NCI-H1092 treated with DMSO at 0.1 percent for 48 hours (cell line): ENCODE measurements at places on chromosomes 12 and 14.
A peak's percentile ranks its signal among the peaks of the same experiment; 100 is the strongest.

DNA sequence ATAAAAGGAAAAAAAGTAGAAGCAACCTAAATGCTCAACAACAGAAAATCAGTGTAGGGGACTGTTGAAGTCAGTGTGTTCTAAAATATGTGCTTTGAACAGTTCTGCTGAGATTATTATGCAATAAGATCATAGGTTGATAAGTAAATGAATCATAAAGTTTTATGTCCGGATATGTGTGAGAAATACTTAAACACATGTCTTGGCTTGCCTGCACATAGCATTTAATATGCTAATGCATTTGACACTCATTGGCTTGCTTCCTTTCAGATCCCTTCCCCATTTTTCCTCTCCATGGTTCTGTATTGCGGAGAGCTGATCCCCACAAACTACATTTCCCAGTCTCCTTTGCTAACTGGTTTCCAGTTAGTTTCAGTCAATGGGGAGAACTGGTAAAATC lies 573.8 kb upstream of the TBX3 start:
- no peak for DNase-seq

DNA sequence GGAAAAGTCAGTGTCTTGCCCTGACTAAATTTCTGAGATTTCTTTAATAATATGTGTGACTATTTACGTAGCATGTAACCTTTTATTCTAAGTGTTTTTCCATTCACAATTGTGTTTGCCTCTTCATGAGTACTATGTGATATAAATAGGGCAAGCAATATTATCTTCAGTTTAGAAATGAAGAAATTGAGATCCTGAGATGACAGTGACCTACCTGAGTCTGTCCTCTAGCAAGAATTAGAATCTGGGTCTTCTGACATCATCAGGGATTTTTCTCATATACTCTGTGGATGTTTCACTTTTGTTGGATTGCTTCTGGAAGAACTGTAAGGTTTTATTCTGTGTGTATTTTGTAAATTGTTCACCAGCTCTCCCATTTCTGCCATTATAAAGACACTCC lies 35.0 kb downstream of the TMTC2 start:
- no peak for DNase-seq

DNA sequence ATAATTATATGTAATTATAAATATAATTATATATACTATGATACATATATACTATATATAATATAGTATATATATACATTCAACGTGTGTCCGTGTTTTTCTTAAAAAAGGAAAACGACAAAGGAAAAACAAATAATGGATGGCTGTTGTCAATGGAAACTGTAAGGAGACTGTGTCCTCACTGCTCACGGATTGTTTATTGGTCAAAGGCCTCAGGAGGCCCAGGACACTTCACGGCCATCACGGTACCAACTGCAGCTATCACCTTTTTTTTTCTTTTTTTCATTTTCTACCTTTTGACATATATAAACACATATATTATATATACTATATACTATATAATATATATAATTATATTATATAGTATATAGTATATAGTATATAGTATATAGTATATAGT lies 113.4 kb downstream of the SPTSSA start:
- DNase-seq: no peak

DNA sequence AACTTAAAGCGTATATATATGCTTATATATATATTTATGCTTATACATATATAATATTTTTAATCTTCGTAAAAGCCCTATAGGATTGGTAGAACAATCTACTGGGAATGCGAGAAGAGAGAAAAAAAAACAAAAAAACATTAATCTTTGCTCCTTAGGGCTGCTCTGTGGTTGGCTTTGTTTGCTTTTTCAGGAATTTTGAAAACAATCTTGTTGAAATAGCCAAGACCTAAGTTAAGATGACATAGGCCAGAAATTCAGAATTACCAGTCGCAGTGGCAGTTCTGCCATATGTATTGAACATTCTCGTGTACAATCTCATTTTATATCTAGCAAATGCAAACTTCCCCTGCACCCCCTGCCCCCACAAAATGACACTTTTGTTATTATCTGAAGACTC lies 699 bp downstream of the KLRF2 start:
- no peak for DNase-seq

- DNase-seq: no peak
Measured at GRCh38 chr12:81354327-81354932, 276.6 kb downstream of the ACSS3 start.

DNA sequence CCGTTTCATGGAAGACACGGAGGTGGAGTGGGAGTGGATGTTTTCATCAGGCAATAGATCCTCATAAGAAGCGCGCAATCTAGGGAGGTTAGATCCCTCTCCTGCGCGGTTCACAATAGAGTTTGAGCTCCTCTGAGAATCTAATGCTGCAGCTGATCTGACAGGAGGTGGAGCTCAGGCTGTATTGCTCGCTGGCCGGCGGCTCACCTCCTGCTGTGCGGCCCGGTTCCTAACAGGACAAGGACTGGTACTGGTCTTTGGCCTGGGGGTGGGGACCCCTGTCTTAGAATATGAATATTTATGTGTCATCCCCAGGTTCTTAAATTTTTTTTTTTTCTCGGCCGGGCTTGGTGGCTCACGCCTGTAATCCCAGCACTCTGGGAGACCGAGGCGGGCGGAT lies 36.7 kb downstream of the PRICKLE1 start:
- no peak for DNase-seq

DNA sequence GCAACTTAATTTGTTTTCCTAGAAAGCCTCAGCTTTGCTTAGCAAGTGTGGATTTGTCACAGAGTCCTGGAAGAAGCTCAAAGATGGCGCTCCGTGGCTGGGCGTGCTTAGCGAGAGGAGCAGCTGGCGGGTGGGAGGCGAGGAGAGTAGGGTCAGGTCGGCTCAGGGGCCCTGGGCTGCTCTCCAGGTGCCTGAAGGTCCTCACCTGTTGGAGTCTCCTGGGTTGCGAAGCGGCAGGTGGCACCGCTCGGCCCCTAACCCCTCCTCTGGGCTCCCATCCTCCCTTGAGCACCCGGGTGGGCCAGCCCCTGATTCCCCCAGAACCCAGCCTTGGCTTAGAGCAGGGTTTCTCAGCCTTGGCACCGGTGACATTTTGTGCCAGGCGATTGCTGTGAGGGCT lies 25.1 kb downstream of the LRTM2 start:
- DNase-seq: no peak

GRCh38 chr12:65699251-65699650 lies 125.0 kb upstream of the HMGA2 start:
- no peak for DNase-seq

DNA sequence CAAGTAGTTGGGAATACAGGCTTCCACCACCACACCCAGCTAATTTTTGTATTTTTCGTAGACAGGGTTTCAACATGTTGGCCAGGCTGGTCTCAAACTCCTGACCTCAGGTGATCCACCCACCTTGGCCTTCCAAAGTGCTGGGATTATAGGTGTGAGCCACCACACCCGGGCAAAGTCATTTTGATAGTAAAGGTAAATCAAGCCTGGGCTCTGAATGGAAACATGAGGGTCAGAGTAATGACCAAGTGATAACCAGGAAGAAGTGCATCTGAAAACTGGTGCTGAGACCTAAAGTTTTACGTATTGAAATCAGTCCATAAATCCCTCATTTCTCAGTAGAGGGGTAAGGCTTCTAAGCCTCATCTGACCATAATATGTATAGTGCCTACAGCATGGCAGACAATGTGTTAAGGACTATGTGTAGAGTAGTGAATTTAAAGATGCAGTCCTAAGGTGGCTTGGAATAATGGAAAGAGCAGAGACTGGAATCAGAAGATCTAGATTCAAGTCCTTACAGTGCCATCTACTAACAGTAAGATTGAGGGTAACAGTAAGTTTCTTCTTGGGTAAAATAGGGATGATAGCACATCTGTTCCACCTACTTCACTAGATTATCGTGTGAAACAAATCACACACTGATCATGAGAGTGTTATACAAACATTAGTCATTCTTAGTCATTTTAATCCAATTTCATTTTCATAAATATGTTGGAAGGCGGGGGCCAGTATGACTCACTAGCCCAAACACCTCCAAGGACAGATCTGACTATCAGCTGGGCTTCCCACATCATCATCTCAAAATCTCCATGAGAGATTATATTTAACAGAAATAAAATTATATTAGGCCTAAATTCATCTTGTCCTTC lies 11.2 kb downstream of the MAP4K5 start:
- no peak for DNase-seq

DNA sequence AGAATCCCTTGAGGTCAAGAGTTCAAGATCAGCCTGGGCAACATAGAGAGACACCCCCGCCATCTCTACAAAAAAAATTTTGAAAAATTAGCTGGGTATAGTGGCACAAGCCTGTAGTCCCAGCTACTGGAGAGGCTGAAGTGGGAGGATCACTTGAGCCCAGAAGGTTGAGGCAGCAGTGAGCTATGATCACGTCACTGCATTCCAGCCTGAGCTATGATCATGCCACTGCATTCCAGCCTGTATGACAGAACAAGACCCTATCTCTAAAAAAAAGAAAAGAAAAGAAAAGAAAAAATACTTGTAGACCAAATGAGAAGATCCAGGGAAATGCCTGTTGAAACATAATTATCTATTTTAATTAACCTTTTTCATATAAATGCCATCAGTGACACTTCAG lies 93.8 kb upstream of the MDM1 start:
- no peak for DNase-seq

GRCh38 chr14:96598332-96598928 lies 96.2 kb downstream of the PAPOLA start:
- no peak for DNase-seq

GRCh38 chr14:56005191-56006053 lies 112.8 kb upstream of the PELI2 start:
- no peak for DNase-seq

GRCh38 chr12:62732861-62733427 lies 202.0 kb downstream of the PPM1H start:
- no peak for DNase-seq

GRCh38 chr12:82803201-82803600 lies 116.5 kb downstream of the TMTC2 start:
- no peak for DNase-seq

DNA sequence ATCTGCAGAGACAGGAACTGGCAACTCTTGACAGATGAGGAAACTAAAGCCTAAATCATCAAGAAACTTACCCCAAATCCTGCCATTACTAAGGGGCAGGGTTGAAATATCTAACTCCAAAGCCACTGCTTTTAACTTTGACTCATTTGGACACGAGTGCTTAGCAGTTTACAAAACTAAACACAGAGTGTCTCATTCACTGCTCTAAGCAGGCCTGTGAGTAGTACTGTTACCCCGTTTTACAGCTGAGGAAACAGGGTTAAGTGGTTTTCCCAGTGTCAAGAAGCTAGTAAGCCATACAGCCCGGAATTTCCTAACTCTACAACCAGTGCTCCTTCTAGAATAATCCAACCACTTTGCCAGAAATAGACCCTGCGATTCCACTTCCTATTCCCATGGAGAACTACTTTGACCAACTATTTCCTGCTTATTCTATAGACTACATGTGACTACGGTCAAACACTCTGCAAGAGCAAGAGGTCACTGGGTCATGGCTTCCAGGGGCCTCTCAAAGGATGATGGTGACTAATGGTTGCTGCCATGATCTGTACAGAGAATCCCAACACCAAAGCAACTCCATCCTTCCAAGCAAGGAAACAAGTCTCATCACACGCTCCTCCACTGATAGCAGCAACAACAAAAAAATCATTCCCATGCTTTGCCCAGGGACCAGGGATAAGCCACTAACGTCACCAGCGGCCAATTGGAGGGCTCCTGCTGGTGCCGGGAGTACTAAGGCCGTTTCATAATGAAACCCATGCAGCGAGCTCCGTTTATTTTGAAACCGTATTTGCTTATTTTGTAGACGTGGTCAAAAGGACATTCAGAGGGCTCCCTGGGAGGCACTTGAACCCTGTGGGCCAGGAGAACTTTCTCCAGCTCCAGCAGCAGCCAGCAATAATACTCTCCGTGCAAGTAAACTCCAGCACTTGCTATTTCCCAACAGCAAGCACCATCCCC lies 56.3 kb downstream of the NUAK1 start:
- DNase-seq: no peak

GRCh38 chr12:57268264-57268663 lies 17.3 kb upstream of the STAC3 start:
- no peak for DNase-seq

DNA sequence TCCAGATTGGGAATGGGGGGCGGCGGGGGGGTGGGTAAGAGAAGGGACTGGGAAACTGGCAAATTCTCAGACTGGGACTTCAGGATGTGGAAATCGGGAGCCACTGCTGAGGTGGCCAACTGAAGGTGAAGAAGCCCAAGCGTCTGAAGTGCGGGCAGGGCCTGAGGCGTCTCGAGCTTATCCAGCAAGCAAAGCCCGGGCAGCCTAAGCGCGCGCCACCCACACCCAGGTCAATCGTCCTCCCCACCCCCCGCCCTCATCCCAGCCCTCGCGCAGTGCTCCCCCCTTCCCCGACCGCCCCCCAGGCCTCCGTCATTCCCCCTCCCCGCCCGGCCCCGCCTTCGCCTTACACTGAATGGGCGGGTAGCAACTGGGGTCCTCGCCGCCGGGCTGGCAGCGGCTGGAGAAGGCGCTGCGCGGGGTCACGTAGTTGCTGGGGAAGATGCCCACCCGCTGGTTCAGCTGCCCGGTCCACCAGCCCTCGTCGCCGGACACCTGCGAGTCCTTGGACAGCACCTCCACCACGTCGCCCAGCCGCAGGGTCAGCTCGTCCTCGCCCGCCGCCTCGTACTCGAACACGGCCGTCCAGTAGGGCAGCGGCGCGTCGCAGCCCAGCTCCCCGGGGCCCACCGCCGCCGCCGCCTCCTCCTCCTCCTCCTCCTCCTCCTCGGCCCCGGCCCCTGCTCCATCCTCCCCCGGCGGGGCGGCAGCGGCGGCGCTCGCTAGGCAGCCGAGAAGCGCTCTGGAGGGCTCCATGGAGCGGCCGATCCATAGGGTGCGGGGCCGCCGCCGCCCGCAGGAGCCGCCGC lies 693 bp downstream of the MAP3K9 start:
- DNase-seq: peak; percentile 50

DNA sequence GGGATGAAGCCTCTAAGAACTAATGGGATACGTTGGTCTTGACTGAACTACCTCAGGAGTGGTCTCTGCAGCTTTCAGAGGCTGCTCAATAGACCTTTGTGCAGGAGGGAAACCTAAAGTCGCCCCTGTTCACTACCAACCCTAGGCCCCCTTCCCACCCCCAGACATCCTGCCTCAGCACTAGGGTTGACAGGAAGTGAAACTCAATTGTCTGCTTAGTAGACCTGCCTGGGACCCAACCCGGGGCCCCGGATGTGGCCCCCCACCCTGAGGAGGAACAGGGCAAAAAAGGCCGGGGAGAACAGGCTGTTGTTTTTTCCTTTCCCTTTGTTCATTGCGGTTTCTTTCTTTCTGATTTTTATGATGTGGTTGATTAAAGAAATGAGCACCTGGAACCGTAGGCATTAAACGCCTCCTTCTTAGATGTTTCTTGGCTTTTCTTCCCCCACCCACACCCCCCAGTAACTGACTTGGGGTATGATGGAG lies 1.6 kb upstream of the DGKA start:
- DNase-seq: no peak

- peak; percentile 40 for DNase-seq
Measured at GRCh38 chr12:229441-230191, 15.7 kb upstream of the SLC6A12 start.

DNA sequence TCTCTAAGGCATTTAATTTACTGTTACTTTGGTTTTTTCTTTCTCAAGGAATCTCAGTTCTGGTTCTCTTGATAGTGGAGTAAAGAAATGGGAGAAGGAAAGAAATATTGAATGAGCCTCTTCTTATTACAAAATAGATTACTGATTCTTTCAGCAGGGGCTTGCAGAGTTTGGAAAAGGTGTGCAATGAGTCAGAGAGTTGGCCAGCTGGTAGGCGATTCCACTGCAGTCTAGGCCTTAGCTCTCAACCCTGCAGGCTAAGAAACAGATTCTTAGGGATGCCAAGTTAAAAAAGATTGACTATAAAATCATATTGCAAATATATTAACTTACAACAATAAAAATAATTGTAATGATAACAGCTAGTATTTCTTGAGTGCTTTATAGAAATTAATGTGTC lies 25.8 kb downstream of the NR1H4 start:
- DNase-seq: no peak
